GM13977 (cell line): ENCODE measurements at places on chromosomes 6 and 20.

DNA sequence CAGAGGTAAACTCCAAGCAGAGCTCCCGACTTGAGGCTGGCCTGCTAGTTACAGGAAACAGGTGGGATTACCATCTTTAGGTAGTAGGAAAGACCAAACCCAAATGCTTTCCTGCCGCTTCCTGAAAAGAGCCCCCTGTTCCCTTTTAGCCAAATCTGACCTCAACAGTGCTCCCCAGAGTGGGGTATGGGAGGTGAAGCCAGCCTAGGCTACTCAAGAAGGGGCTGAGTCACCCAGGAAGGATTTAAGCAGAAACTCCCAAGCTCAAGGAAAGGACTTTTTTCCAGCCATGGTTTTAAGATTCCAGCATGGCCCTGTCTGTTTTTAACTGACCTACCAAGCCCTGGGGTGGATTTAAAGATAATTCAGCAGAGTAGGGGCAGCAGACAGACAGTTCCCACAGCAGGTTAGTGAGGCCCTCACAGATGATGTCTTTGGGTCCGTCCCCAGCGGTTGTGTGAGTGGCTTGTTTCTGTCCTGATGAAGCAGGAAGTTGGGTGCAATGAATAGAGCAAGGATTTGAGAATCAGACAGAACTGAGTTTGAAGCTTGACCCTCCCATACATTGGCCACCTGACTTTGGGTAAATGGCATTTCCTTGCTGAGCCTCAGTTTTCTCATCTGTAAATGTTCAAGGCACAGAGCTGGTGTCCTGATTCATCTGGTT lies 76.9 kb upstream of the MAFB start:
- no peak for DNase-seq

- DNase-seq = peak; percentile 18
These were observed 30.4 kb downstream of the IBTK start for GRCh38 chr6:82217018-82217586.

DNA sequence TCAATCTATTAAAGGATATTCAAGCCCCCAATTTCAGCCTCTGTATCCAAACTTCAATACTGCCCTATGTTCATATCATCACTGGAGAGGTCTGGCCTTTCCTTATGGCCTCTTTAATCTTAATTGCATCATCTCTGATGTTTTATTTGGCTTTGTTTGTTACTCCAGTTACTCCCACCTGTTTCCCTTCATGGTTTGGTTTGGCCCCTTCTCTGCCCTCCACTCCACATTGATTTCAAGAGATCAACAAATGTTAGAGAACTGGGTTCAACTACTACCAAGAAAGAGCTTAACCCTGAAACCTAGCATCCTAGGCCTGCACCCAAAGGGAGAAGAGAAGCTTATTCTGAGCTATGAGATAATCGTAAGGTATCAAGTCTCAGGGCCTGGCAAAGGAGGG lies 221.6 kb downstream of the LAMA2 start:
- DNase-seq = no peak

DNA sequence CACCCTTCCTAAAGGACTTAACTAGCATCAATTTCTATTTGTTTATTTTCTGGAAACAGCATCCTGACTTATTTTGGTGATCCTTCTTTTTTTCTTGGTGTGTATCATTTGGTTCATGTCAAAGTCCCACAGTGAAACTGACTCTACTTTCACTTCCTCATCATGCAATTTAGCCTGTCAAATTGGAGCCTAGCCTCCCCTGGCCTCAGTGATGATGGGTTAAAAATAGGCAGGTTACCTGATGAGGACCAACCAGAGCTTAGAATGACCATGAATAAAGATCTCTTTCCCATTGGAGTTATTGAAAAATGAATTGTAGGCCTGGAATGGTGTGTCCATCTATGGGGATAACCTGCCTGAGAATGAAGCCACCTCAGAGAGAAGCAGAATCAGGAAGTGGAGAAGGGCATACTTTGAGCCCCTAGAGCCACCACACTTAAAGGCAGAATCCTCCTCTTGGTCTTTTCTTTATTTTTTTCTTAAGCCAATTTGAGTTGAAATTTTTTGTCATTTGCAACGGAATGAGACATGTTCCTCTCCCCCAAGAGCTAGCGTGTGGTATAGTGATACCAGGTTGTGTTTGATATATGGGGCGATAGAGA lies 105.6 kb downstream of the BTBD3 start:
- peak; percentile 16 for DNase-seq

GRCh38 chr6:53125276-53125675 lies 23.4 kb downstream of the GCM1 start:
- DNase-seq = no peak

DNA sequence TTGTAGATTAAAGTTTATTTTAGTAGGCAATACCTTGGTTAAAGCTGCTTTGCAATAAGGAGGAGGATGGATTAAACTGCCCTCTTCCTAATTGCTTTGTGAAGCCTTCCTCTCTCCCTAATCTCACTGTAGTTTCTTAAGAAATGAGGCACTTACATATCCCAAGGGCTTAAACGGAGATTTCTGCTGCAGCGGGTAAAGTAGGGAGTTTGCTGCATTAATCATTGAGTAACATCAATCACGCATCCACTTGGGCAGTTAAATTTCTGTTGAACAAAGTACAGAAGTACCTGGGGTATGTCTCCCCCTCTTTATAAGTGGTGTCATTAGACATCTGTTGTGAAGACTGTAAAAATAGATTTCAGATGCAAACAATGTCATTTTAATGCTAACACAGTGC lies 29.5 kb upstream of the ARID1B start:
- DNase-seq = no peak

DNA sequence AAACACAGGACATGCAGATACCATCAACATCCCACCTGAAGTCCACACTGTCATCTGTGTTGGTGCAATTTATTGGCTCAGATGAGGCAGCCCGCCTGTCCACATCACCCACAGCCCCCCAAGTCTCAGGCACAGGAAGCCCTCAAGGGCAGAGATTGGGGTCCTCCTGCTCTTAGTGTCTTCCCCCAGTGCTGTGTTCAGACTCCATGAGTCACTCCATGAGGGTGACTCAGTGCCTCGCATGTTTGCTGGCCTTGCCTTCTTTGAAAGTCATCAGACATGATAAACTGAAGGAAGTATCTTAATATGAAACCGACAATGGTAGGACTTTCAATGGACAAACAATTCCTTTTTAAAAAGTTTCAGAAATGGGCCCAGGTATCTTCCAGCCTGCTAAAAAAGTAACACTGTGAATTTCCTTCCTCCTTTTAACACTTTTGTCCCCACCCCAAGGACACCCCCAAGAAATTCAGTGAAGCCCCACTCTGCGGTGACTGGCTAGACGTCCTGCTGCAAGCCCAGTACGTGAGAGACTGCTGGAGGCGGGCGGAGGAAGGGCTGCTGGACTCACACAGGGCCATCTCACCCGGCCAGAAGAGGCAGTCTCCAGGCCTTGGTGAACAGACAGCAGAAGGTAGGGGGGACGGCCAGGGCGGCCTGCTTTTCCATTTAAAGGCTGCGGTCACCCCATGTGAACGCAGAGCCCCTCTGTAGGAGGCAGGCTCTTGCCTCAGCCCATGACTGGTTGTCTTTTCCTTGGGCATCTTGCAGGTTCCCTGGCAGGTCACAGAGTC lies 43.0 kb upstream of the KCNK16 start:
- DNase-seq = no peak

DNA sequence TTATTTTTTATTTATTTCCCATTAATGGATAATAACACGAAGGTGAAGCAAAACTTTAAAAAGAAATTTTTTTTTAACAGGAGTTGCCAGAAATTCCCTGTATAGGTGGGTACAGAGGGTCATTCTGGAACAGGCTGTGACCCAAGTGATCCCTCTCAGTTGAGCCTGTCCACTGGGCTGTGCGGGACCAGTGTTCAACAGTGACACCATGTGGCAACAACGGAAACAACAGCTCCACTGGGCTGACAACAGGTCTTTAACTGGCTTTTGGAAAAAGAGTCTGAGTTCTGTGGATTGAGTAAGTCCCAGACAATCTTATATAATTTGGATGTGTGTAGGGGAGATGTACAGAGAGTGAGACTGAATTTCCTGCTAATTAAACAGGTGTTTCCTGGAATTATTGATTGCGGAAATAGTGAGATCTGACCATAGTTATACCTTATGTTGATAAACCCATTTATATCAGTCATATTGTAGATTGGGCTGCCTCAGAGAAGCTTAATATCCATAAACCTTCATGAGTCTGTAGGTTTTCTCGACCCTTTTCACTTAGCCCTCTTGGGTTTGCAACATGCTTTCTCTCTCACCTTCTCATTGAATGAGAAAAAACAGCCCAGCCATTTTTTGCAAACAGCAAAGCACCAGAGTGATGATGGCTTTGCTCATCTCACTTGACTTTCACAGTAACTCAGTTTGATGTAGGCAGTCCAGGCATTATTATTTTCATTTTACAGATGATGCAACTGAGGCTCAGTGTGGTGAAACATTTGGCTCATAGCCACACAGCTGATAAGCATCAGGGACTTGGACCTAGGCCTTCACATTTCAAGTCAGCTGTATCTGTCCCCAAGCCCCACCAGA lies 17.5 kb downstream of the KIAA1755 start:
- DNase-seq = no peak

GRCh38 chr6:55666037-55666436 lies 87.0 kb upstream of the HMGCLL1 start:
- DNase-seq = no peak

GRCh38 chr20:21395051-21395665 lies 2.2 kb downstream of the NKX2-4 start:
- no peak for DNase-seq

GRCh38 chr20:19354950-19355349 lies 142.5 kb downstream of the SLC24A3 start:
- DNase-seq = no peak

GRCh38 chr6:39778581-39779255 lies 13.5 kb upstream of the DAAM2 start:
- no peak for DNase-seq
